ENCODE measurements at places on chromosomes 13 and 19.

GRCh38 chr19:41928754-41929535 lies 696 bp upstream of the ERFL start:
- DNase-seq: no peak

GRCh38 chr19:31350693-31351055 lies 1.4 kb upstream of the TSHZ3 start:
- peak; percentile 85 for DNase-seq

DNA sequence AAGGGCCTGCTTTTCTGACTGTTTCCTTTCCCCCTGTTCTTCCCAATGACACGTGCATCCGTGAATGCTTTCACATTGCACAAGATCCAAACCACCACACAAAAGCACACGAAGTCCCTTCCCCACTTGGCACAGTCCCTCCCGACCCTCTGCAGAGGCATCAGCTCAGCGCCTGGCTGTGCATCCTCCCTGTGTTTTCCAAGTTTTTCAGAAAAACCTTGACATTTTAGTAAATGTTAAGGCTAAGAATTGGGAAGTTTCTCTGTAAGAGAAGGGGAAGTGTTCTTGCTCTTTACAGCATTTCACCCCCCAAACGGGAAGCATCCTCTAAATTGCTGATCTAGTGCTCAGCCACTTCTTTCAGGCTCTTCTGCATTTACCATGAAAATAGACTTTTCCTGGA lies 94.5 kb upstream of the TM9SF2 start:
- DNase-seq: no peak

- peak; percentile 90 for DNase-seq
These were observed 303.4 kb downstream of the SPRY2 start for GRCh38 chr13:80037505-80037888.

- peak; percentile 31 for DNase-seq
These were observed 76.2 kb upstream of the TNFSF11 start for GRCh38 chr13:42497798-42498197.

GRCh38 chr13:98917116-98917515 lies 60.7 kb downstream of the DOCK9 start:
- no peak for DNase-seq

GRCh38 chr19:13993590-13994300 lies 12.4 kb downstream of the RFX1 start:
- DNase-seq: no peak

GRCh38 chr19:50326101-50326664 lies 3.0 kb downstream of the KCNC3 start:
- DNase-seq: no peak

DNA sequence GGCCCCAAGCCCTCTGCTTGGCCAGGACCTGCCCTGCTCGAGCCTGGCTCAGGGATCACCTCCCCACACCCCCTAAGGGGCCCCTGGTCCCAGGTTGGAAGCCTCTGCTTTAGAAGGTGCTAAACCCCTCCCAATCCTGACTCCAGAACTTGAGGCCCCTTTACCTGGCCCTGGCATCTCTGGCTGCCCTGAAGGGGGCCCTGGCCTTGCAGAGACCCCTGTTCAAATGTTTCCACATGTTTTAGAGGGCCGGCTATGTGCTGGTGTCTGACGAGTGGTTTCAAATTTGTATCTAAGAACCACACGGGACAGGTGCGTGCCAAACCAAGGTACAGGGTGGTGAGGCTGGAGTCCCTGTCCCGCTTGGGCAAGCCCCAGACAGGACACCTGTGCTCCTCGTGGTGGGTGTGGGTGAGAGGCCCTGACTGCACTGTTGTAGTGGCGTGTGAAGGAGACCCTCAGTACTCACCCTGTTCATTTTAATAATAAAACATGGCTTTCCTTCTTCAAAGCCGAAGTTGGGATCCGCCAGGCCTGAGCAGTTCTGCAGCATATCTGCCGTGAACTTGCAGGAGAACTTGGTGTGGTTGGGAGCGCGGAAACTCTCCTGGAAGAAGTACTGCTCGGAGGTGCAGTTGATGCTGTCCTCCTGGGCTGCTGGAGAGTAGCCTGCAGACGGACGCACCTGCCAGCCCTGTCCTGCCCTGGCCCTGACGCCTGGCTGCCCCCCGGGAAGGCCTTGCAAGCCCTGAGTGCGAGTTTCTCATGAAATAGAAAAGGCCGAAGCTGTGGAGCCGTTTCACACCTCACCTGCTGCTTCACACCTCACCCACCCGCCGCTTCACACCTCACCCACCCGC lies 5.4 kb downstream of the ATP4B start:
- no peak for DNase-seq

DNA sequence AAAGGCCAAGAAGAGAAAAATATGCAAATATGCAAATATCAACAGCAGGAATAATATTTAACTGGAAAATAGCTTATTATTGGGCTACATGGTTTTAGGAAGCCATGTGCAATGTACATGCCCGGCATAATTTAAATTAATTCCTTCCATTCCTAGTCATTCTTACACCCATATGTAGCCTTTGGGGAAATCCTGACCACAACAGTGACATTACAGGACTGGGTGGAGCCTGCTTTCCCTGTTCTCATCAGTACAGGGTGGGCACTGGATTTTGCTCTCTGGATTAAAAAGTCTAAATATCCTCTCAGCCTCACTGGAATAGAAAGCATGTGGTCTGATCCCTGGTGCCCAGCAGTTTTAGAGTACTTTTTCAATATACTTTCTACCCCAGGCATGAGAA lies 198.2 kb downstream of the DNAJC15 start:
- DNase-seq: no peak

DNA sequence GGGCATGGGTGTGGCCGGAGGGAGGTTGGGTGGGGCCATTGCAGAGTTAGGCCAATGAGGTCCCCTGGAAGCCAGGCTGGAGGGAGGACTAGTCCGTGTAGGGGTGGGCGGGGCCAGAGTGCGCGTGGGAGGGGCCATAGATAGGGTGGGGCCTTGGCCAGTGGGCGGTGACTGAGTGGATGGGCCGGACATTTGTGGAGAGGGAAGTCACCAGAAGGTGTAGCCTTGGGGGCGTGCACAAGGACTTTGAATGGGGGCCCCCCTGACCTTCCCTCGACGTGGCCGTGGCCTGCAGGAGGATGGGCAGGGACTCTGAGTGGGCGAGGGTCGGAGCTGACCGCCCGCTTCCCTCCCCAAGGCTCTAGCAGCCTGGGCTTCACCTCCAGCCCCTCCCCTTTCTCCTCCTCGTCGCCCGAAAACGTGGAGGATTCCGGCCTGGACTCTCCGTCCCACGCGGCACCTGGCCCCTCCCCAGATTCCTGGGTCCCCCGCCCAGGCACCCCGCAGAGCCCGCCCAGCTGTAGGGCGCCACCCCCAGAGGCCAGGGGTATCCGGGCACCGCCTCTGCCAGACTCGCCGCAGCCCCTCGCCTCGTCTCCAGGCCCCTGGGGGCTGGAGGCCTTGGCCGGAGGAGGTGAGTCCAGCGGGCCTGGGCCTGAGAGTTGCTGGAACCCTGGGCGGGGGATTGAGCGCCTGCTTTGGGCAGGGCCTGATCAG lies 16.5 kb upstream of the B3GNT3 start:
- no peak for DNase-seq

GRCh38 chr19:32416749-32417456 lies 11.3 kb downstream of the DPY19L3 start:
- DNase-seq: peak; percentile 48

GRCh38 chr13:27621366-27622101 lies at the start of gene POLR1D:
Gene POLR1D (plus strand): TSS chr13:27621892. CDS start chr13:27621984, 92 bp downstream.
- peak; percentile 92 for DNase-seq

DNA sequence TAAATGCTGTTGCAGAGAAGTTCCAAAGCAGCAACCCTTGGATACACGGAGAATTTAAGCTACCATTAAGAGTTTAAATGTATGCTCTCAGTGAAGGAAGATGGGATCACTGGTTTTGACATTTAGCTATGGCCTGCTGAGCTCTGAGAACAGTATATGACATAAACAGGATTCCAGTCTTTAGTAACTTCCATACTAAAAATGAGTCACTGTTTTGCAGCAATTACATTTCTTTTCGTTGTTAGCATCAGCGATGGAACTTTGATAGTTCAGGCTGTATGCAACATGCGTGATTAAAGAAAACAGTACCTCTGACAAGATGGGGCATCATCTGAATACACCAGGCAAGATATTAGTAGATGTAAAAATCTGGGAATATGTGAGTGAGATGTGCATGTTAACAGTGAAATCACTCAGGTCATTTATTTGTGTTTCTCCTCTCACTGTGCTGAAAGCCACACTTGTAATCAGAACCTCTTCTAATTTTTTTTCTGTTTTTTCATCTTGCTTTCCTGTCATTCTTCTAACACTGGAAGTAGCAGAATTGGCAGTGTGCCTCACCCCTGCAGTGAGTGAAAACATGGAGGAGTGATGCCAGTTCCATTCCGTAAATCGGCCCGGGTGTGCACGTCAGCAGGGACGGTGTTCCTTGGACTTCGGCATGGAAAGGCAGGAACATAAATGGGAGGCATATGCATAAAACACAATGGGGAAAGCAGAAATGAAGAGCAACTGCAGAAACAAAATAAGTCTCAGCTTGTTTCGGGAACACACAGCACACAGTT lies 361.5 kb downstream of the OXGR1 start:
- peak; percentile 25 for DNase-seq

DNA sequence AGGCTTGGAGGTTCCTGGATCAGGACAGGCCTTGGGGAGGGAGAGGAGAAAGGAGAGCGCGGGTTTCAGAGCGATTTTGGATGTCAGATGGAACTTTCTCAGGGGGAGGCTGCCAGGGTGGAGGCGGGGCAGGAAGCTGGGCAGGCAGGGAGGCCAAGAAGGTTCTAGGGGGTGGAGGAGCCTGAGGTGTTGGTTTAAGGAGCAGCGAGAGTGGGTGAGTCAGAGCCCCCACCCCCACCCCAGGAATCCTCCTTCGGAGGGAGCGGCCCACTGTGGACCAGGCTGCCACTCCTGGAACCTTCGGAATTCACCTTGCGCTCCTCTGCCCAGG lies 15.9 kb upstream of the NOP53 start:
- DNase-seq: peak; percentile 94

GRCh38 chr19:16205205-16206045 lies 7.7 kb downstream of the AP1M1 start:
- DNase-seq: no peak

GRCh38 chr13:44504116-44504515 lies 72.0 kb downstream of the TSC22D1 start:
- no peak for DNase-seq

DNA sequence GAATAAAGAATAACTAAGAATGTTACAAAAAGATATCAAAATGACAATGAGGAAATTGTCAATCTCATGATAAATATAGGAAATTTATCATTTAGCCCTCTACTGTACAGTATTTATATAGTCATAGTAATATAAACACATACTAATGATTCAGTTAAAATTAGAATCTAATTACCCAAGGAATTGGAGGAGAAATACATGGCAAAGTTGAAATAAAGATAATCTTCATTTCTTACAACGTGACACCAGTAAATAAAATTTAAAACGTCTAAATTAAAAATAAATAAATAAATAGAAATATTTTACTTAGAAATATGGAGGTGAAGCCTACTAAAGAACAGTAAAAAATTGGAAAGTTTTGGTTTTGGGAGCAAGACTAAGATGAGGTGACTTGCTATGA lies 2163.1 kb upstream of the PCDH20 start:
- no peak for DNase-seq

- DNase-seq: peak; percentile 41
These were observed 26.5 kb downstream of the MYCBP2 start for GRCh38 chr13:77300176-77301037.

DNA sequence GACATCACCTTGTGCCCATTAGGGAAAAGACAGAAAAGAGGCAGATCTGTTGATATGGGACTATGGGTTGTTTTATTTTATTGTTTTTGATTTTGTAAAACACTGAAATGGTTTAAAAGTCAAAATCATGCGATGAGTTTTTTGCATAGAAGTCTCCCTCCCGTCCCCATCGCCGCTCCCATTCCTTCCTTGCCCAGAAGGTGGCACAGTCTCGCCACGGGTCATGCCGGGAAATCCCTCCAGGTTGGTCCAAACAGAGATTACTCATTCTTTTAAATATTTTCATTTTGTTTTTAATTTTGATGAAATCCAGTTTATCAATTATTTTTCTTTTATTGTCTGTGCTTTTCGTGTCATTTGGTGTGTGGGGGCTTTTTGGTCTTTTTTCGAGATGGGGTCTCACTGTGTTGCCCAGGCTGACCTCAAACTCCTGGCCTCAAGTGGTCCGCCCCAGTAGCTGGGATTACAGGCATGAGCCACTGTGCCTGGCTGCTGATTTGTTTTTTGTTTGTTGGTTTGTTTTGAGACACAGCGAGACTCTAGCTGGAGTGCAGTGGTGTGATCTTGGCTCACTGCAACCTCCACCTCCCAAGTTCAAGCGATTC lies 9.2 kb downstream of the PGPEP1 start:
- peak; percentile 76 for DNase-seq

- no peak for DNase-seq
These were observed 6.7 kb downstream of the CXCL17 start for GRCh38 chr19:42436006-42436405.

- no peak for DNase-seq
These were observed 8.5 kb downstream of the SIGLEC11 start for GRCh38 chr19:49952479-49952836.

- DNase-seq: no peak
These were observed 53.2 kb downstream of the NWD1 start for GRCh38 chr19:16772841-16773240.

- DNase-seq: no peak
These were observed 303.8 kb downstream of the PCDH9 start for GRCh38 chr13:66926200-66926850.

DNA sequence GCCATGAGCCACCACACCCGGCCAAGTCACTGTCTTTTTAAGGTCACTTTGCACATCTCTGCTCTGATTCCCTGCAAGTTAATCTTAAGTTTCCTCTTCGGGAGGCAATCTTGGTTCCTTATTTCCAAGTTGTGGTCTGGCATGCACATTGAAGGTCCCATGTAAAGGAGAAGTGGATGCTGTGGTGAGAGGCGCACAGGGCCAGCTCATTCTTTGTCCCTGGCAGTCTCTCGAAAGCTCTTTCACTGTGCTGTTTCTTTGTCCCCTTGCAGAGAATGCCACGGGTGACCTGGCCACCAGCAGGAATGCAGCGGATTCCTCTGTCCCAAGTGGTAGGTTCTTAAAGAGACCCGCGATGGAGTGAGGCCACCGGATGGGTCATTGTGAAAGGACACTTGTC lies 16.4 kb upstream of the C19orf33 start:
- peak; percentile 56 for DNase-seq
